ENCODE measurements at places on chromosomes 12 and 14. TPM values are rescaled to one million over a fixed set of nuclear protein-coding genes. Genes with fewer than 3 reads are reported as not detected.

Gene KLRC3
- not detected for total RNA-seq

Gene KRT2
- not detected for total RNA-seq

Gene SYNDIG1L
- not detected for total RNA-seq

Gene CMA1
- total RNA-seq = not detected

Gene MIA2
- 10.5 TPM for total RNA-seq

Gene CHGA
- not detected for total RNA-seq

Gene TBX3
- 1.4 TPM for total RNA-seq

Gene RNASE2
- not detected for total RNA-seq

Gene JAG2
- total RNA-seq = 1.0 TPM

Gene SDR9C7
- total RNA-seq = not detected

Gene KRT77
- not detected for total RNA-seq

Gene RNASE3
- total RNA-seq = not detected

Gene PLD4
- 0.33 TPM for total RNA-seq

Gene TAS2R10
- 1.00 TPM for total RNA-seq

Gene DYRK2
- total RNA-seq = 18.9 TPM

Gene SRRM4
- total RNA-seq = not detected

Gene SOCS2
- 26.3 TPM for total RNA-seq

Gene FLVCR2
- 1.4 TPM for total RNA-seq

Gene RAD51AP1
- total RNA-seq = 13.8 TPM

Gene NPFF
- total RNA-seq = not detected

Gene SELPLG
- 0.93 TPM for total RNA-seq

Gene KCNMB4
- not detected for total RNA-seq

Gene TCL1B
- total RNA-seq = not detected

Gene ZC3H10
- total RNA-seq = 4.9 TPM

Gene FGF6
- total RNA-seq = not detected

Gene OTUB2
- 1.3 TPM for total RNA-seq

Gene RTL1
- total RNA-seq = not detected

Gene MYH6
- not detected for total RNA-seq

Gene PMEL
- total RNA-seq = 5,356 TPM

Gene ZNF605
- total RNA-seq = 10.5 TPM

Gene FSCB
- total RNA-seq = under 0.01 TPM

Gene PAPOLA
- total RNA-seq = 141 TPM

Gene TAS2R42
- not detected for total RNA-seq

Gene CLEC9A
- total RNA-seq = not detected

Gene TMEM116
- 7.3 TPM for total RNA-seq

Gene DERA
- total RNA-seq = 70.5 TPM

Gene MYO1A
- 0.34 TPM for total RNA-seq

Gene SERPINA9
- total RNA-seq = not detected

Gene LHX5
- not detected for total RNA-seq

Gene STX2
- total RNA-seq = 20.6 TPM

Gene SLCO1A2
- total RNA-seq = under 0.01 TPM

Gene AQP6
- total RNA-seq = not detected

Gene MANSC4
- not detected for total RNA-seq

Gene BTBD6
- 41.3 TPM for total RNA-seq

Measured in melanocyte of skin (primary cell).